ENCODE measurements at places on chromosomes 3 and 15. TPM values are rescaled to one million over a fixed set of nuclear protein-coding genes. Genes with fewer than 3 reads are reported as not detected.
A peak's percentile ranks its signal among the peaks of the same experiment; 100 is the strongest.

Gene PPP2R3A
- 36.6 TPM for total RNA-seq

- DNase-seq, result no peak
Measured at GRCh38 chr3:37537914-37538691, 323.6 kb upstream of the CTDSPL start.

DNA sequence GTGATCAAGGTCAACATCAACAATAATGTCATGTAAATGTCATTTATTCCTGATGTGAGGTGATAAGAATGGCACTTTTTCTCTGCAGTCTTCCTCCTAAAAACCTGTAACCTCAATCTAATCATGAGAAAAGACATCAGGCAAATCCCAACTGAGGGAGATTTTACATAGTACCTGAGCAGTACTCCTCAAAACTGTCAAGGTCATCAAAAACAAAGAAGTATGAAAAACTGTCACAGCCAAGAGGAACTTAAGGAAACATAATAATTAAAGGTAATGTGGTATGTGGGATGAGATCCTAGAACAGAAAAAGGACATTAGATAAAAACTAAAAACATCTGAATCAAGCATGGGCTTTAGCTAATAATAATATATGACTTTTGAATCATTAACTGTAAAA lies 140.9 kb upstream of the GRM7 start:
- DNase-seq, result no peak

GRCh38 chr3:58623961-58624360 lies 42.6 kb downstream of the FAM3D start:
- no peak for DNase-seq

GRCh38 chr3:161415506-161416231 lies 44.4 kb upstream of the SPTSSB start:
- DNase-seq, result peak; percentile 93

DNA sequence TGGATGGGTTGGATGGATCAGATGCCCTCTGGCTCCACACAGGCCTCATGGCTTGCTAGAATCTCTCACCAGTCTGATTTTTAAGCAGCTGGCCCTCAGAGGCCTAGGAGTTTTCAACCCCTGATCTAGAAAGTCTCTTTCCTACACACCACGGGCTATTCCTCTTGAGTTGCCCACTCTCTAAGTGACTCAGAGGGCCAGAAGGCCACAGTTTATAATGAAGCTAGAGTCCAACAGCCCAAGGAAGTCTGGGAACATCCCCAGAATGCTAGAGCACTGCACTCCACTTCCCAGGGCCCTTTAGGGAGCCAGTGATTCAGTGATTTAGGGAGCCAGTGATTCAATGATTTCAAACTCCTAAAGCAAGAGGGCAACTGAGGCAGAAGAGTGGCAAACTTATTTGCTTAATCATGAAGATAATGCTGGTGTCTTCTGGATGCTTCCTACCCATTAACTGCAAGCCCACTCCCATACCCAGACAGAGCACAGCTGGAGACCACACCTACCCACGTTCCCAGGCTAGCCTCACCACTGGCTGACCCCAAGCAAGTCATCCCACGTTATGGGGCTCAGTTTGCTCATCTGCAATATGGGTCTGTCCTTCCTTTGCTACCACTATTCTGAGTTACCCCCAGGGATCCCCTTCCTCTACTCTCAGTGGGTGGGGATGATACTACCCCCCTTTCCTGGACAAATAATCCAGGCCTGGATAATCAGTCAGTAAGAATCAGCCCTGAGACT lies 36.7 kb downstream of the ABTB1 start:
- no peak for DNase-seq

DNA sequence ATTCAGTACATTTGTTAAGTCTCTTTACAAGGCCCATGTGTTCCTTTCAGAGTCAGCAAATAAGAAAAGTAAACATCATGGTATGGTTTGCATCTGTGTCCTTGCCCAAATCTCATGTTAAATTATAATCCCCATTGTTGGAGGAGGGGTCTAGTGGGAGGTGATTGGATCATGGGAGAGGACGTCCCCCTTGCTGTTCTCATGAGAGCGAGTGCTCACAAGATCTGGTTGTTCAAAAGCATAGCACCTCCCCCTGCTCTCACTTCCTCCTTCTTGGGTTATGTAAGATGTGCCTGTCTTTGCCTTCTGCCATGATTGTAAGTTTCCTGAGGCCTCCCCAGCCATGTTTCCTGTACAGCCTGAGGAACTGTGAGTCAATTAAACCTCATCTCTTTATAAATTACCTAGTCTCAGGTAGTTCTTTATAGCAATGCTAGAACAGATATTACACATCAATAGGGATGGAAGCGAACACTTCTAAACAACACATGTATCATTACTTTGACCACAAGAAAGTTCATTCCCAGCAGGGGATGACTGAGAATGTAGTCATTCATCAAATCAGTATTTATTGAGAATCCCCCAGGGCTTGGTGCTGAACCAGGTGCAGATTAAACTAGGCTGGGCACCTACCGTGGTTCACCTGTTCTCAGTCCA lies 4.1 kb downstream of the EFCAB12 start:
- peak; percentile 34 for DNase-seq

Gene EFCAB12
- total RNA-seq, result not detected

All from renal cortical epithelial cell (primary cell).